ENCODE measurements at places on chromosomes 7 and 10. TPM values are rescaled to one million over a fixed set of nuclear protein-coding genes. Genes with fewer than 3 reads are reported as not detected.

Gene CPA5
- 4.4 TPM for total RNA-seq

Gene ANKRD61
- not detected for total RNA-seq

Gene PRPS1L1
- not detected for total RNA-seq

Gene FAM25C
- total RNA-seq = not detected

GRCh38 chr10:91974960-91975359, 51.4 kb downstream of the BTAF1 start:
- DNase-seq = no peak

DNA sequence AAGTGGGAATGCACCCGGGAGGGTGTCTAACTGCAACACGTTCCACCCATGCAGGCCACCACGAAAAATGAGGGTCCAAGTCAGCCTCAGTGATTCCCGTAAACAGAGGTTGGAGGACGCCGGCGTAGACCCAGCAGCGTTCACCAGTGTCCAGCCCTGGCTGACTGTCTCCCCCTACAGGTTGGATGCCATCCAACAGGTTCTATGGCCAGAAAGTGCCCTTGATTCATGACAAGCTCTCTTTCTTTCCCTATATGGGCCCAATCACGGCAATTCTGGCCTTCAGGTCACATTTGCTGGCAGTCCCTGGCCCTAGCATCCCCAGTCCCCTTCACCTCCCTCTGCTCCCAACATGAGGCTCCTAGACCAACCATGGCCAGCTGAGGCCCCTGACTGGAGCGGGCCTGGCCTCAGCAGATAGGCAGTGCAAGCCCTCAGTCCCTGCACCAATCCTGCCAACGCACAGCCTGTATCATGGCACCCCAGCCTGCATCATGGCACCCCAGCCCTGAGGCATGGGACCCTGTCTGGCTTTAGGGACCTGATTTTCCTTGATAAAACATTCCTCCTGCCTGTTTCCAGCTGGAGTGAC, 227.4 kb downstream of the GRID1 start:
- DNase-seq = no peak

GRCh38 chr10:43249962-43250614, 16.8 kb downstream of the RASGEF1A start:
- DNase-seq = no peak

- DNase-seq = no peak
Measured at GRCh38 chr10:132563485-132564248, 26.1 kb downstream of the INPP5A start.

DNA sequence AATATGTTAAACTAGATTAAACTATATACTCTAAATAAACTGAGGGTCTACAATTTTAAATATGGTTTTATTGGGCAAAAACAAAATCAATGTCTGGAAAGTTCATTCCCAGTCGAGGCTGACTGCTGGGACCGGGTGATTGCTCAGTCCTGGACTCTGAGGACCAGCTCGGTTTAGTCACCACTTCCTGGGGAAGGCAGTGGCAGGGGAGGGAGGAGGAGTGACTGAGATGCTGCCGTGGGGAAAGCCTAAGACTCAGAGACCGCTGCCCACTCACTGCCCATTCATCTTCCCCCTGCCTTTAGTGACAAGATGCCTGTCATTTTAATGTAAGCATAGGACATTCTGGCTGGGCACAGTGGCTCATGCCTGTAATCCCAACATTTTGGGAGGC, 29.0 kb downstream of the ATOH7 start:
- no peak for DNase-seq

GRCh38 chr10:63586043-63586442, 64.8 kb downstream of the REEP3 start:
- DNase-seq = no peak

- DNase-seq = no peak
Measured at GRCh38 chr7:151781161-151781845, 95.6 kb downstream of the PRKAG2 start.

DNA sequence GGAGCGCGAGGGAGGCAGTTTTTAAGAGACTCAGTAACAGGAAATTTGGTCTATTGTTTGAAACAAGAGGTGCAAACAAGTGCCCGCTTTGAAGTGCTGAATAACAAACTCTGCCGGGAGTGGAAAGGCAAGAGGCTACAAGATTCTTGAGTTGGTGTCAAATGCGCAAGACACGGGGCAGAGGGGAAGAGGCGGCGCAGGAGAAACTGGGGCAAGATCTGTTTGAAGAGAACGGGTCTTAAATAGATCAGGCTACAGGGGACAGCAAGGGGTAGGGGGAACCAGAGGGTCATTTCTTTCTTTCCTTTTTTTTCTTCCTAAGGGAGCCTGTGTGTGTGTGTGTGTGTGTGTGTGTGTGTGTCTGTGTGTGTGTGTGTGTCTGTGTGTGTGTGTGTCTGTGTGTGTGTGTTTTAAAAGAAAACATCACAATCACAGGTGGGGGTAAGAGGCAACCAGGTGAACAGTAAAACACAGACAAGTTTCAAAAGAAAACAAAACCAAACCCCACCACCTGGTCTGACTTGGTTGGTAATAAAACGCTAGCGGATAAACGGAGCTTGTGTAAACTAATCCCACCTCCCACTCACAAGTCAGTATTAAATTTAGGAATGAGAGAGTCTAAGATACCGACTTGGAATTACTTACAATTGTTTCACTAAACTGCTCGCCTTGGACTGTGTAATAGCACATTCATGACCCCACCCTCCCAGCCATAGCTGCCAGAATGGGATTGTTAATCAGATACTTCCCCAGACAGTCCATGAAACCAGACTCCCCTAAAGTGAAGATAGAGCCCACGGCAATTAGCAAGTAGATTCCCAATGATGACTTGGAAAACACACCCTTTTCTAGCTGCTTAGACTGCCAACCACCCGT, 13.1 kb upstream of the CUX1 start:
- DNase-seq = peak; percentile 10

GRCh38 chr10:76192694-76193320, 761.4 kb downstream of the LRMDA start:
- no peak for DNase-seq

DNA sequence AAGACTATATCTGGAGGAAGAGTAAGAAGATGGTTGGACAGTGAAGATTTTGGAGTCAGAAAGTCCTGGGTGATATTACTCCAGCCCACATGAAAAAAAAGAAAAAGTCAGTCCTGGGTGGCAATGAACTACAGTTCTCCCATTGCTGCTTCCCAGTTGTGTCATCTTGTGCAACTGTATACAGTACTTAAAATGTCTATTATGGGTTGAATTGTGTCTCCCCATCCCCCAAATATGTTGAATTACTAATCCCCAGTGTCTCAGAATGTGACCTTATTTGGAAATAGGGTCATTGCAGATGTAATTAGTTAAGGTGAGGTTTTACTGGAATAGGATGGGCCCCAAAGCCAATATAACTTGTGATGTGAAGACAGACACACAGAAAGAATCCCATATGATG, 15.6 kb downstream of the SEC23IP start:
- no peak for DNase-seq

DNA sequence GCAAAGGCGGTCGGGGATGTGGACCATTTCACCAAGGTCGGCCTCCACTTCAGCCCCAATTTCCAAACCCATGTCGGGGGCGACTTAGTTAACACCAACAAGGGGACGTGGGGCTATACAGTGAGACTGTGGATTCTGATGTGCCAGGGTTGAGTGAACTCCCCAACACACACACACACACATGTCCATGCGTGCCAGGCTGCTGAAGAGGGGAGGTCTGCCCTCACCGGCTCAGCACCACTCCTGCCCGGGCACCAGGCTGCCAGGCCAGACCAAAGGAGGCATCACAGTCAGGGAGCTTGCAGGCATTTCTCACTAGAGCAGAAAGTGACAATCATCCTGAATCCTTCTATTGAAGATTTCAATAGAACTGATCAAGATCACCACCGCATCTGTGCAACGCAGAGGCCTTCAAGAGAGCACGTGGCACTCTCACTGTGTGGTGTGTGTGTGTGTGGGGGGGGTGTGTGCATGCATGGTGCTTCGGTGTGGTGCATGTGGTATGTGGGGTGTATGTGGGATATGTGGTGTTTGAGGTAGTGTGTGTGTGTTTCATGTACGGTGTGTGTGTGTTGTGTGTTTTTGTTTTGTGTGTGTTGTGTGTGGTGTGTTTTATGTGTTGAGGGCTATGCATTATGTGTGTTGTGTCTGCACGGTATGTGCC, 403.5 kb upstream of the RNF32 start:
- DNase-seq = no peak

DNA sequence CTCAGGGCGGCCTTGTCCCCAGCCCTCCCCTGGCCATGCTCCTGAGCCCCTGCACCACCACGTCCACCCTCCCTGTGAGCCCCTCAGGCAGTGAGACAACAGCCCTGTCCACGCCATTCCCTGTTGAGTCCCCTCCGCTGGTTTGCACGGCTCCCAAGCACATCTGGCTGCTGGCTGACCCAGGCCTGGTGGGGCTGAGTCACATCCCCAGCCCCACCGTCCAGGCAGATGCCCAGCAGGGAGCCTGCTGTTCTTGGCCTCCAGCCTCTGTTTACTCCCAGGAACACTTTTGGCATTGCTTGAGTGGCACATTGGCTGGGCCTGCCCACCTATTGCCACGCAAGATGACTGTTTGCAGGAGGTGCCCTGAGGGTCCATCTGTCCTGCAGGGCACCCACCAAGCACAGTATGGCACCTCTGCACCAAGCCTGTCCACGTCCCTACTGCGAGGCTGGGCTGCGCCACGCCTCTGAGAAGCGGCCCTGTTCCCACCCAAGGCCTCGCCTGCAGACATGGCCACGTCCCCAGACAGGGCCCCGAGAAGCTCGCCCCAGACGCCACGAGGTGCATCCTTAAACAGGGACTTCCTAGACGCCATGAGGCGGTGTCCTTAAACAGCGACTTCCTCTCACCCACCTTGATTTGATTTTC, 48.4 kb upstream of the INPP5A start:
- DNase-seq = no peak

GRCh38 chr7:157904866-157905570, 568.2 kb downstream of the DNAJB6 start:
- DNase-seq = no peak

DNA sequence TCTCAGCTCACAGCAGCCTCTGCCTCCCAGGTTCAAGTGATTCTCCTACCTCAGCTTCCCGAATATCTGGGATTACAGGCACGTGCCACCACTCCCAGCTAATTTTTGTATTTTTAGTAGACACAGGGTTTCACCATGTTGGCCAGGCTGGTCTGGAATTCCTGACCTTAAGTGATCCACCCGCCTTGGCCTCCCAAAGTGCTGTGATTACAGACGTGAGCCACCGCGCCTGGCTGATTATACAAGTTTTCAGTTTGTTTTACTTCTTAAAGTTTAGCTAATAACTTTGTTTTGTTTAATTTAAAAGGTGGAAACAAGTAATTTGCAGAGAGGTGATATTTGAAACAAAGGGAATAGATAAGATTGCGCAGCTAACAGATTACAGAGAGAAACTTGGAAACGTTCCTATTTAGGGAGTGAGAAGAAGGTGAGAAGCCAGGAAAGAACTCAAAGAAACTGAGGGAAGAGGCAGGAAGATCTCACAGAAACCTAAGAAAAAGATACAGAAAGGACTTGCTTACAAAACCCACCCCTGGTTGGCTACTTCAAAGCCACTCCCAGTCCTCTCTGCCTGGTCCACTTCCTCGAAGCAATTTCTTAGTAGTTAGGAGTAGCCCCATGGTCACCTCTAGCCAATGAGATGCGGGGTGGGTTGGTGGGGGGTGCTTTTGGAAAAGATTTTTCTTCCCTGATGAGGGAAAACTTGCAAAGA, 15.0 kb upstream of the PDLIM1 start:
- DNase-seq = no peak

DNA sequence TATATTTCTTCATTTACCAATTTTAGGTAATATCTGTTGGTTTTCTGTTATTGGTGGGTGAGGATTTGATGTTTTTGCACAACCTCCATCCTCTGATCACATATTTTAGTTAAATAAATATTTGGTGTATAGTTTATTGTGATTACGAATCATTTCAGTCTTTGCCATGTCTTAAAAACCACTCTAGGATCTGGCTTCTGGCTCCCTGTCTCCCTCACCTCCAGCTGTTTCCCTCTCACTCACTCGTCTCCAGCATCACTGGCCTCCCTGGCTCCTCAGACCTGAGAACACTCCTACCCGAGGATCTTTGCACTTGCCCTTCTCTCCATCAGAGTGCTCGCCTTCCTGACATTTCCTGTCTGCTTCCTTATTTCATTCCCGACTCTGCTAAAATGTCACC, 50.7 kb upstream of the NRF1 start:
- DNase-seq = no peak
